Natural killer cell treated with Interleukin-12 subunit alpha and Interleukin-12 subunit beta and Interleukin-15 and Interleukin-18, amount 100 ng/mL, for 72 hours (primary cell): ENCODE measurements at places on chromosomes 5 and 9. TPM values are rescaled to one million over a fixed set of nuclear protein-coding genes. Genes with fewer than 3 reads are reported as not detected.

GRCh38 chr9:115717298-115717697 lies 436.3 kb upstream of the PAPPA start:
- no peaks in the 10 kb centered on the region for H3K36me3 ChIP-seq
- H3K4me3 ChIP-seq: no peak overlapping the region
- no peaks in the 10 kb centered on the region for H3K4me1 ChIP-seq
- no peak for DNase-seq

GRCh38 chr9:133304158-133304470 lies 29.1 kb upstream of the ABO start:
- peaks cover 2% of the 10 kb centered on the region for H3K4me1 ChIP-seq
- no peaks in the 10 kb centered on the region for H3K36me3 ChIP-seq
- H3K27me3 ChIP-seq: peaks cover 9% of the 10 kb centered on the region
- DNase-seq: no peak

DNA sequence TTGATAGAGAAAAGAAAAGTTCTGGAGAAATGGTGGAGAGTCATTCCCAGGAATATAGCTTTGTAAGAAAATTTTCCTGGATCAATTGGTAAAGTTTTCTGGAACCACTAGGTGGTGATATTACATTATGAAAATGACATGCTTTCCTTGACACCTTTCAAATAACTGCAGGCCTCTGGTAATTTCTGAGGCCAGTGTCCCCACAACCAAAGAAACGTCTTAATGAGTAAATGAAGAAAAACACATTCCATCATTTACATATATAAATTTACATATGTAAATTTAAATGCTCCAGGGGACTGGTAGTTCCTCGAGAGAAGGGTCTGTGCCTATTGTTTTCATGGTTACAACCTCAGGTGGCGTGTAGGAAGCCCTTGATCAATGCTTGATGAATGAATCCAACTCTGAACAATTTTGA lies 17.2 kb upstream of the RGS3 start:
- H3K36me3 ChIP-seq: no peaks in the 10 kb centered on the region
- no peaks in the 10 kb centered on the region for H3K4me1 ChIP-seq
- no peaks in the 10 kb centered on the region for H3K27me3 ChIP-seq

DNA sequence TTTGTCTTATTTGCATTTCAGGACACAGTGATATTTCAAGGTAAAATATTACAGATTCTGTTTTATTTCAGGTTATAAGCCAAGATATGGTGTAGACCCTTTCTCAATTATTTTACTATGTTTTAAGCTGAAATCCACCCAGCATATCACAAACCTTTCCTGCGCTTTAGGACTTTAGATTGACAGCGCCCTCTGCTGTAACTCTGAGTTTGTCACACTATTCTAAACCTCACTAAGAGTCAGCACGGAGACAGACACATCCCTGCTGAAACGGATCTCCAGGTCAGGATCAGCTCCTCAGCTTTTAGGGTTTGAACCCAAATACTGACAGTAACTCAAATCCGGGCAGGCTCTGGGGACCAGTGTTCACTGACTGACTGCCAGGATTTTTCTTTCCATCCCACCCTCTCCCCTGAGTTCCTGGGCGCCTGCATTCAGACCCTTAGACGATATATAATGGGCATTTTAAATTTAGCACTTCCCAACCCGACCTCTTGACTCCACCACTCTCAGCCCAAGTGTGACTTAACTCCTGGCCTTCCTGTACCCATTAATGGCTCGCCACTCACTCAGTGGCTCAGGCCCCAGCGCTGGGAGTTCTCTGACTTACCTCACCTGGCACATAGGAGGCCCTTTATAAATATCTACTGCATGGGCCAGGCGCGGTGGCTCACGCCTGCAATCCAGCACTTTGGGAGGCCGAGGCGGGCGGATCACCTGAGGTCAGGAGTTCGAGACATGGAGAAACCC lies 33.5 kb downstream of the TLX3 start:
- no peak overlapping the region for H3K27ac ChIP-seq
- no peaks in the 10 kb centered on the region for H3K36me3 ChIP-seq
- H3K27me3 ChIP-seq: peaks cover 12% of the 10 kb centered on the region
- H3K4me1 ChIP-seq: no peaks in the 10 kb centered on the region
- no peak for DNase-seq
- no peak overlapping the region for H3K4me3 ChIP-seq

DNA sequence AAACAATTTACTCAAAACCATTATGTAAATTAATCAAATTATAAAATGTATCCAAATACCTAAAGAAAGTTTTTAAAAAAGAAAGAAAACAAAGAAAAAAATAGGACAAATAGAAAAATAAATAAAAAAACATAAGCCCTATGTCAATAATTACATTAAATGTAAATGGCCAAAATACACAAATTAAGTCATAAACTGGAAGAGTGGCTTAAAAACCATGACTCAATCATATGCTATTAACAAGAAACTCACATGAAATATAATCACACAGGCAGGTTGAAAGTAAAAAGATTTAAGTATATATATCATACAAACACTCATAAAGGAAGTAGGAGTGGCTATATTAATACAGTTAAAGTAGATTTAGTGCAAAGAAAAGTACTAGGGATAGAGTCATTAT lies 95.3 kb downstream of the PRELID2 start:
- H3K36me3 ChIP-seq: no peaks in the 10 kb centered on the region
- H3K4me1 ChIP-seq: no peaks in the 10 kb centered on the region
- H3K4me3 ChIP-seq: no peak overlapping the region
- no peak for DNase-seq
- no peaks in the 10 kb centered on the region for H3K27me3 ChIP-seq

The DMAC1 gene
- total RNA-seq: 39.5 TPM

GRCh38 chr5:43227655-43228054 lies 35.6 kb downstream of the NIM1K start:
- no peak overlapping the region for H3K4me3 ChIP-seq
- no peak overlapping the region for H3K27ac ChIP-seq
- no peaks in the 10 kb centered on the region for H3K4me1 ChIP-seq
